ENCODE measurements at places on chromosomes 11 and 22.

- no peak for DNase-seq
These were observed 109.4 kb upstream of the OR4B1 start for GRCh38 chr11:48107188-48107704.

GRCh38 chr11:22392561-22392960 lies 54.4 kb downstream of the SLC17A6 start:
- no peak for DNase-seq

- no peak for DNase-seq
These were observed 24.6 kb upstream of the CWF19L2 start for GRCh38 chr11:107482234-107482633.

DNA sequence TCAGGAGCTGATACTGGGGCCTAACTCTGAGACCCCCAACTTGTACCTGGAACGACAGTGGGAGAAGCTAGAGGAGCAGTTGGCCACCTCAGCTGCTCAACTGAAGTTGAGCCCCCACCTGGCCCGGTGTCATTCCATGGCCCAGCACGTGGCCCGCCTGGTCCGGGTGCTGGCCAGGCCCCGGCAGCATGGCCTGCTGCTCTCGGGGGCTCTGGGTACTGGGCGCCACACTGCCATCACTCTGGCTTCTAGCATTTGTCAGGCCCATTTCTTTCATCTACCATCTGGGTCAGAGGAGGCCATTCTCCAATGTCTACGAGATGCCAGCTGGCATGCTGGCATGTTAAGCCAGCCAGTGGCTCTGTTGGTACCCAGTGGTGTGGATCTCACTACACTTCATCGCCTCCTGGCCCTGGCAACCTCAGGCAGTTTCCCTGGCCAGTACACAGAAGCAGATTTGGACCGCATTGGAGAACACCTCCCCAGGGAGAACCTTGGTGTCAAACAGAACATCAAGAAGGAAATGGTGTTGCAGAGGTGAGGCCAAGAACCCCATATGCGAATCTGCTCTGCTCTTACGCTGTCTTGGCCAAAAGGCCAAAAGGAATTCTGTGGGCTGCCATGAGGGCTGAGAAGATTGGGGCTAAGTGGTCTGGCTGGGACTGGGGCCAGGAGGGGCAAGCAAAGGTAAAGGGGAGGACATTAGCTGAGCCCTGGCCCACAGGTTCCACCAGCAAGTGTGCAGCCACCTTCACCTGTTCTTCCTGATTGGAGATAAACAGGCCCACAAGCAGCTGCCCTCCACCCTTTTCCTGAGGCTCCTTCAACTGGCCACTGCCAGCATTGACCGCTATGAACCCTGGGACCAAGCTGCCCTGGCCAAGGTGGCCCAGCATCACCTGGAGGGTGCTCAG lies 45.4 kb downstream of the RRP8 start:
- no peak for DNase-seq

- no peak for DNase-seq
These were observed 22.5 kb downstream of the CYTH4 start for GRCh38 chr22:37304595-37305343.

DNA sequence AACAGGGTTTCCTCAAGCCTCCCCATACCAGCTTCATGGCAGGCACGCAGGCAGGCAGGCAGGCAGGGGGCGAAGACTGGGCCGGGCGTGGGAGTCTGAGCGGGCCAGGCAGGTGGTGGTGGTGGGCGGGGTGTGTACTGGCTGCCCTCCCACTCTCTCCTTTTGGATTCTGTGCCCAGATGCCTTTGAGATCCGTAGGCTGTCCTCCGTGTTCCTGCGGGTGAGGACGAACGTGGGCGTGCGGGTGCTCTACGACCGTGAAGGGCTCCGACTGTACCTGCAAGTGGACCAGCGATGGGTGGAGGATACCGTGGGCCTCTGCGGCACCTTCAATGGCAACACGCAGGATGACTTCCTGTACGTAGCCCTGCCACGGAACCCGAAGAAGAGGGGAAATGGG lies 23.0 kb downstream of the OTOG start:
- DNase-seq: no peak

GRCh38 chr11:62974848-62975522 lies 9.8 kb downstream of the SLC22A6 start:
- DNase-seq: peak; percentile 40

DNA sequence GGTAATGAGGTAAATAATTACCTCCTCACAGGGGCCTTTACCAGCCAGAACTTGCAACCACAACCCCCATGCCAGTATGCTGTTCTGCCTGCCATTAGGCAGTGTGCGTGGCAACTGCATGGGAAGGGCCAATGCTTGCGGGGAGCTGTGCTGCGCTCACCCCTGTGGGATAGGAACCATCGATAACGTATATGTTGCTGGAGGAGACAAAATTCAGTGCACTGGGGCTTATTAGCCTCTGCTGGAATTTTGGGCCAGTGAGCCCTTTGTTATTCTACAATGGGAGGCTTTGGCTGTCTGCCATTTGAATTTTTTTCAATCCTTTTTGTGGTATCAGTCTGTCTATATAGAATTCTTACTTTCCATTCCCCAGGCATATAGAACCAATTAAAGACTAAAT lies 47.3 kb downstream of the PPP2R1B start:
- no peak for DNase-seq

GRCh38 chr22:46688949-46689348 lies 49.1 kb downstream of the CERK start:
- DNase-seq: no peak

DNA sequence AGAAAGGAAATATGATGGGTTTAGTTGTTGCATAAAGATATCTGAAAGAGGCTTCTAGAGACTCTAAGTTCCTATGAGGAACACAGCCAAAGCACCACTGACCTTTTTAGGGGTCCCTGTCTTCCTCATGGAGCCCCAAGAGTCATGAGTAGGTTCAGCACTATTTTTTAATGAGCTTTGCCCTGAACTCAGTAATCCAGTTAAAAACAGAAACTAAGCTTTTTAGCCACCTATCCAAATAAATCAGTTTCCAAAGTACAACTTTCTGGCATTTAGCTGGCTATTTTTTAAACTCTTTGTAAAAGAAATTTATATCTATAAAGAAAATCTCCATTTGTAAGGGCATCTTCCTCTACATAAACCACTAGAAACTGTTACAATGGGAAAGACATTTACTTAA lies 241.8 kb upstream of the UBASH3B start:
- no peak for DNase-seq

- DNase-seq: peak; percentile 50
These were observed 50.6 kb upstream of the MPEG1 start for GRCh38 chr11:59263225-59263894.

GRCh38 chr11:128180441-128181087 lies 406.8 kb downstream of the ETS1 start:
- DNase-seq: no peak

DNA sequence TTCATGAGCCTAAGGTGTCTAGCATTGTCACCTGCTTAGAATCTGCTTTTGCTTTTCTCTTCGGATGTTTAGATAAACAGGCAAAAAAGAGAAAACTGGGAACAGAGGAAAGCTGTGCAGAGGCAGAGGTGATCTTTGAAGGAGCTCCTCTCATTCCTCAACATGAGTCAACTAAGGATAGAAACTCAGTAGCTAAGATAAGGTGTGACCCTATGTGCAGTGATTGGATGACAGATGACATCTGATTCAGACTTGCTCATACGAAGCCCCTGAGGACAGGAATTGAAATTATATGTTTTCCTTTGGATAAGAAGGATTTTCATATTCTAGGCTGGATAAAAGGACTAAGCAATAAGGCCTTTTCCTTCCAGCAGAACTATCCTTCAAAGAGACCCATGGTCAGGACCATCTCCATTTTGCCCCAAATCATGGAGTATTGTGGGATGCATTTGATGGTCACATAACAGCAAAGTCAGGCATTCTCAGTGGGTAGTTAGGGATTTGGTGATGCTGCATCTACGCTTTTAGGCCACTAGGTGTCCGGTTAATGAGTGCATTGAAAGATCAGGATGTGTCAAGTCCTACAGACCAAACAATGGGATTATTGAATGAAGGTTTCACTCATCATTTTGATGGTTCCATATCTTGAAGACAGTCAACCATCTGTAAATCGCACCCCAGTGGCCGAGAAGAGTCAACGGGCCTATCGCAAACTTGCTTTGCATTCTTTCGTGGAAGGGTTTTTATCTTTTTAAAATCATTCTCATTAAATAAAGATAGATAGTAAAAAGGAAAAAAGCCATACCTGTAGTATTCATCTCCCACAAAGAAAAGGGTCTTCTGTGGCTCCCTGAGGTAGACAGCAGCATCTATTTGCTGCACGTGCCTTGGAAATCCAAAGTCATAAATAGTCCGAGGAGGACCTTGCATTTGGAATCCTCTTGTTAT lies 32.2 kb downstream of the MMP20 start:
- DNase-seq: no peak

- DNase-seq: no peak
These were observed 15.1 kb downstream of the STX3 start for GRCh38 chr11:59770319-59770718.

DNA sequence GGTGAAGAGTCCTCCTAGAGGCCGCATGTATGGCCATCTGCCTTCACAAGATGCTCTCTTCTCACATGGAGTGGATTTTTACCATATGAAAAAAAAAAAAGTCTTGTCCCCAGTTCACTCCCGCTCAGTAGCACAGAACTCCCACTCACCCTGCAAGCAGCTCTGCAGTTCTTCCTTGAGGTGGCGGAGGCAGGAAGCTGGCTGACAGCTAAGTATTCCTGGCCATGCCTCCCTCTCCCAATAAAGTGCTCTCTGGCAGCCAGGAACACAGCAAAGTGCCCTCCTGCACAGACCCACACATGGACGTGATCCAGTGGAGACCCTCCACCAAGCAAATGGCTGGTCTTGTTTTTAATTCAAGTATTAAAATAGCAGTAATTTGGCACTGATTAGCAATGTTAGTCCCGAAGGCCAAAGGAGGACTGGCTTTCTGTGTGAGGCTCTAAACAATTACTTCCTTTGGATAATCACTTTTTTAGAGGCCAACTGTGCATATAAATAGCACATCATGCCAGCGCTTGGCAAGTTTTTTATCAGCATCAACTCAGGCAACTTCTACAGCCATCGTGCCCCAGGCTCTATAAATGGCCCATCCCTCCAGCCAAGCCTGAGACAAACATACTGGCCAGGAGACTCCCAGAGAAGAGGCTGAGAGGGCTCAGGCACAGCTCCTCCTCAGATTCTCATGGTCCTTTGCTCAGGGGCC lies 413.6 kb downstream of the OPCML start:
- DNase-seq: no peak

DNA sequence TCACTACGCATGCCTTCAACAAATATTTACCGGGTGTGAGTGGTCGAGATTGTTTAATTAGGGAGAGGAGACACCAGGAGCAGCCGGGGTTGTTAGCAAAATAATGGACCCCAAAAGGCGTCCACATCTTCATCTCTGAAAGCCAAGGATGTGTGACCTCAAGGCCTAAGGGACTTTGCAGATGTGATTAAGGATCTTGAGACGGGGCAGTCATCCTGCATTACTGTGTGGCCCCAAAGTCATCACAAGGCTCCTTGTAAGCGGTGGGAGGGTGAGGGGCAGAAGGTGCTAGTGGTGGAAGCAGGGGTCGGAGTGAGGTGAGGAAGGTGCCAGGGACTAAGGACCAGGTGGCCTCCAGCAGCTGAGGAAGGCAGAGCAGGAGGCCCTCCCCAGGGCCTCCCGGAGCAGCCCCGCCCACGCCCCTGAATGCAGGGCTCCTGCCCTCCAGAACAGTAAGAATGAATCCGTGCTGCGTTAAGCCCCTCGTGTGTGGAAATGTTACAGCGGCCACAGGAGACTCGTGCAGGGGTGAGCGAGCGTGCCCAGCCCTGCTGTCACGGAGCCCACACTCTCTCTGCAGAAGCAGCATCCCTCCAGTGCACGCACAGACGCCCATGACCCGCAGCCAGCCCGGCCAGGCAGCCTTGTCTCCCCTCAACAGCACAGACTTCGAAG lies 83.5 kb downstream of the CELSR1 start:
- DNase-seq: no peak

- no peak for DNase-seq
These were observed 16.2 kb downstream of the JHY start for GRCh38 chr11:122898799-122899198.

- no peak for DNase-seq
These were observed 1628.6 kb upstream of the RAG2 start for GRCh38 chr11:38226684-38227083.

GRCh38 chr11:104776501-104777170 lies 121.6 kb downstream of the CASP12 start:
- no peak for DNase-seq

GRCh38 chr11:120746836-120747609 lies 235.5 kb downstream of the GRIK4 start:
- DNase-seq: no peak

- DNase-seq: no peak
These were observed 3.3 kb downstream of the RIC8A start for GRCh38 chr11:210803-211180.

DNA sequence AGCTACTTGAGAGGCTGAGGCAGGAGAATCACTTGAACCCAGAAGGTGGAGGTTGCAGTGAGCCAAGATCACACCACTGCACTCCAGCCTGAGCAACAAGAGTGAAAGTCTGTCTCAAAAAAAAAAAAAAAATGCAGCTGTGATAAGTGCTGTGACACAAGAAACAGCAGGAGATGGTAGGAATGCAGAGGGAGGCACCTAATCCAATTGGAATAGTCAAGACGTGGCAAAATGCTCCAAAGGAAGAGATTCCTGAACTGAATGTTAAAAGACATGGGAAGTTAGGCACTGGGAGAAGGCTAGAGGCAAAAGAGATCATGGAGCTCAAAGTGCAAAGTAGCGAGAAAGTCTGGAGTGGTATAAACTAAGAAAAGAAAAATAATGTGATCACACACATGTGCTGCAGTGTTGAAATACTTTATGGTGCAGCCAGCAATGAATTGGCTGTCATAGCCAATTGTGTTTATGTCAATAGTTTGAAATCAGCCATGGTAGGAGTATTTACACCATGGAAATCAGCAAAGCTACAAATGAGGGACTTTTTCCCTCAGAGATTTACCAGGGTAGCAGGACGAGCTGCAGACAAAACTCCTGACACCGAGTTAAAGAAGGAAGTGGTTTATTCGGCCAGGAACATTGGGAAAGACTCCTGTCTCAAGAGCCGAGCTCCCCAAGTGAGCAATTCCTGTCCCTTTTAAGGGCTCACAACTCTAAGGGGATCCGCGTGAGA lies 40.9 kb upstream of the LIPT2 start:
- no peak for DNase-seq

GRCh38 chr22:33361581-33361980 lies 303.4 kb upstream of the SYN3 start:
- DNase-seq: no peak

DNA sequence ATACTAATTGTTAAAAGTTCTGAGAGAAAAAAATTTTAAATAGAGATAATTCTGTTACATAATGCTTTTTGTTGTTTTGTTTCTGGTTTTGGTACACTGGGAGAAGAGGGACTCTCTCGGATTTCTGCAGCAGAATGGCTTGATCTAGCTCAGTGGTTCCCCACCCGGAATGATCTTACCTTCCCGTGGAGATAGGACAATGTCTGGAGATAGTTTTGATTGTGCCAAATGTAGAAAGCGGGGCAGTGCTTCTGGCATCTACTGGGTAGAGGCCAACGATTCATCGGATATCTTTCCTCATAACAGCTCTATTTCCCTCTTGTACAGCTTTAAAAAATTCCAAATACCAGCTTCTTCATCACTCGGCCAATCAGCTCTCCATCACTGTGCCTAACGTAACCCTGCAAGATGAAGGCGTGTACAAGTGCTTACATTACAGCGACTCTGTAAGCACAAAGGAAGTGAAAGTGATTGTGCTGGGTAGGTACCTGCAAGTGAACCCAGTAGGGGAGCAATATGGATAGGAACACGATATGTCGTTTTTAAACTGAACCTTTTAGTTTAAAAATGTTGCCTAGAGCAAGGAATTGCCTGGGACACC lies 13.2 kb downstream of the CRTAM start:
- DNase-seq: no peak
